Inflammatory macrophage treated with lipopolysaccharide for 1 hour (primary cell): ENCODE measurements at places on chromosomes 12 and 14.

GRCh38 chr12:22525426-22525825, 18.9 kb downstream of the C2CD5 start:
- no peak for DNase-seq

- no peak for DNase-seq
Measured at GRCh38 chr12:78407722-78408121, 456.9 kb upstream of the SYT1 start.

GRCh38 chr14:90731487-90731886, 84.7 kb downstream of the TTC7B start:
- peak; percentile 39 for DNase-seq

DNA sequence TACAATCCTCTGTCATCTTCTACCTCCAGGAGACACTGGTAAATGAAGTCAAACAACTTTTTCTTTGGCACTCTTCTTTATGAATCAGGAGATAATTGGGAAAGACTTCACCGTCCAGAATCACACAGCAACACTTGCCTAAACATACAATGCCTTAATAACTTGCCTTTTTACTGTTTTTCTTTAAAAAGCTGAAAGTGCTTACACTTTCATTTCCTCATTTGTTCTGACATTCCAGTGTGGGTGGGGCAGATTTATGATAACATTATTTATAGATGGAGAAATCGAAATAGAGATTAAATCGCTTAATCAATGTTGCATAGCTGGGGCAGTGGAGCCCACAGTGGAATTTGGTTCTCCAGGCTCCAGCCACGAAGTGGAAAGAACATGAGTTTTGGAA, 2.8 kb upstream of the FRS2 start:
- peak; percentile 46 for DNase-seq

- DNase-seq, result no peak
Measured at GRCh38 chr12:52347551-52348510, 19.4 kb downstream of the KRT85 start.

DNA sequence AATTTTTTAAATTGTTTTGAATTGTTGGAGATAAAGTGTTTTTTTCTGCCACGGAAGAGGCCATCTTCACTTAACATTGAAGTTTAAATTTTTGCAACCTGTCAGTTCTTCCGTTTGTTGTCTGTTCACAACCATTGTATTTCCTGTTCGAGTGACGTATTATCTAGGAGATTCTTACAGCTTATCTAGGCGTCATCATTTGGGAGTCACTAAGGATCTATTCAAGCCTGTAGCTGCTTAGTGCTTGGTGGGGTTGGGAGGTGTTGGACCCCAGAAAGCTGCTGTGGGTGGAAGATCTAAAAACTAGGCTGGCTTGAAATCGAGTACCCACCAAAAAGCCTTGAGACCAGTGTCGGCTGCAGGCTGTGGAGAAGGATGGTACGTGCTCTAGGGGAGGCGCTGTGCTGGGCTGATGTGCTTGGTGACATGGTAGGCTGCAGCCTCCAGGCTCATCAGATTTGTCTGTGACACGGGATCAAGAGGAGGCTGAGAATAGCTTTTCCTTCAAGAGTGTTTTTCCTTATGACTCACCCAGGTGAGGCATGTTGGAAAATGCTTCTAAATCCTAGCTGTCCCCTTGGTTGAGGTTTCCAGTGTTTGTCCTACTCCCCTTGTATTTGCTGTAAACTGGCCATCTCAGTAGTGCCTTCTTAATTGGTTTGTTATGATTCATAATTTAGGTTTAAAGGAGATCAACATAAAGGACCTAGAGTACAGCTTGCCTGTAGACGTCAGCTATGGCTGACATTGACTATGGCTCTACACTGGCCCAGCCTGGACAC, 57.8 kb downstream of the ATG14 start:
- DNase-seq, result no peak

DNA sequence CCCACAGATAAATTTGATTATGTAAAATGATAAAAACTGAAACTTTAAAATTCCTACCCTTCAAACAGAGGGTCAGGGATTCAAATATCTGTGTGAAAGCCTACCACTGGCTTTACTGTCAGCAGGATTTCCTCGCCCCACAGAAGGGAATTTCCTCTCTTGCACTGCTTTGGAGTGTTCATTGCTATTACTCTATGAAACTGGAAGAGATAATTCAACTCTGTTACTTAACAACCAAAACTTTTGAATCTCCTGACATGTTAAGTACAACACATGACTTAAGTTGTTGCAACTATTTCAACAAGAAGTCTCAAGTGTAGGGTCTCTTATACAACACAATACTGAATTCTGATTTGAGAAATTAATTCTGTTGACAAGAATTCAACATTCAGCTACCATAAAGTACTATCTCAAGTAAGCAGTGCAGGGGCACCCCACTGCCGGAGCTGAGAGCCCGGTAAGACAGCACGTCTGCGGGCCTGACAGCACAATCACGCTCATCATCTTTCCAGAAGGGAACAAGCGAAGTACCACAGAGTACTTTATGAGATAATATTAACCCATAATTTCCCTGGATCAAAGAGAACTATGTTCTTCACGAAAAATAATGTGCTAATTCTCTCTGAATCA, 22.9 kb downstream of the DICER1 start:
- peak; percentile 97 for DNase-seq

GRCh38 chr12:108607981-108608600, 10.2 kb upstream of the TMEM119 start:
- no peak for DNase-seq

- no peak for DNase-seq
Measured at GRCh38 chr14:64628940-64629408, 75.2 kb upstream of the PLEKHG3 start.

DNA sequence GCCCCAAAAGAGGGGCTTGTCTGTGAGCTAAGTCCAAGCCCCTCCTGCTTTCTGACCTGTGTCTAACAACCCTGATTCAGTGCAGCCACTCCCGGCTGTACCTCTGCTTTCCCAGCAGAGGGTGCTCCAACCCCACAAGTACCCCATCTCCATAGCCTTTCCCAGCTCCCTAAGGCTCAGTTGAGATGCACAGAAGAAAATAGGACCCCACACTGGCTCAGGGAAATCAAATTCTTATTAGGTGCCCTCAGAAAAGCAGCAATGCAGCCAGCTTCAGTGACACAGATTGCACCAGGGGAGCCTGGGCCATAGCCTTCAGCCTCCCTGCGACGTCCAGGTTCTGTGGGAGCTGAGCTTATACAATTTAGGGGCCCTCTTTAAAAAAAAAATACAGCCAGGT, 49.9 kb downstream of the LRRC74A start:
- DNase-seq, result peak; percentile 71

DNA sequence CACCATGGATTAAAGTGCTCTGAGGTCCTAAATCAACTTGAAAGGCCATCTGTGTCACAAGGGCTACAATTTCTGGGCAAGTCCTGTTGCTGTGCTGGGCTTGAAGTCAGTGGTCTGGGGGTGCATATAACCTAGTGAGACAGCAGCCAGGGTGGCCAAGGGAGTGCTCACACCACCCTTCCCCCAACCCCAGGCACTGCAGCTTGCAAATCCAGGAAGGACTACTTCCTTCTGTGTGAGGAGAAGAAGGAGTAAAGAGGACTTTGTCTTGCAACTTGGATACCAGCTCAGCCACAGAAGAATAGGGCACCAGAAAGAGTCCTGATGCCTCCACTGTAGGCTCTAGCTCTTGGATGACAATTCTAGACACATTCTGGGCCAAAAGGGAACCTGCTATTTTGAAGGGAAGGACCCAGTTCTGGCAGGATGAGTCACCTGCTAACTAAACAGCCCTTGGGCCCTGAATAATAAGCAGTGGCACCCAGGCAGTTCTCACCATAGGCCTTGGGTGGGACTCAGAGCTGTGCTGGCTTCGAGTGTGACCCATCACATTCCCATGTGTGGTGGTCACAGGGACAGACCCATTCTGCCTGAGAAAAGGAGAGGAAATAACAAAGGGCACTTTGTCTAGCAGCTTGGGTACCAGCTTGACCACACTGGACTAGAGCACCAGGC, 32.6 kb upstream of the DHRS7 start:
- no peak for DNase-seq

DNA sequence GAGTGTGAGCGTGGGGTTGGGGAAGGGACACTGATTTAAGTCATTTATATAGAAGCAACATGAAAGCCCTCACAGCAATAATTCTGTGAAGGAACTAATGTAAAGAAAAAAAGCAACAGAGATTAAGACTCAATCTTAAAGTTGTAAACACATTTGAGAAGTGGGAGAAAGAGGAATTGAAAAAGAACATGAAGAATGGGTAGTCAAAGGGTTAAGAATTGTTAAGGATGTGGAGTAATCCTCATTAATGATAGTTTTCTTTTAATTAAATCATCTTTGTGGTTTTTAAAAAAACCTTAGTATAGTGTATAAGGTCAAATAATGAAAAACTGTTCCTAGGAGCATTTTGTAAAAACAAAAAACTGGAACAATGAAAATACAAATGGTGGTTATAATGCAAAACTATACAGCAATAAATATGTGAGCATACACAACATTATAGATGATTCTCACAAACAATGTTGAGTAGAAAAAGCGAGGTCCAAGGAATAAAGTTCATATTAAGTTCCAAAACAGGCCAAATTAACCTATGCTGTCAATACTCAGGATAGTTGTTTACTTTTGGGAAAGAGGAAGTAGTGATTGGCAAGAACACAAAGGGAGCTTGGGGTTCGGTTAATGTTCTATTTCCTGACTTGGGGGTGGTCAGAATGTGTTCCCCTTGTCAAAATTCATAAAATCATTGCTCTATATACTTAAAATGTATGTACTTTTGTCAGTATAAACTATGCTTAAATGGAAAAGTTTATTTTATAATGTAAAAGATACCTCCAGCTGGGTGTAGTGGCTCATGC, 120.4 kb upstream of the ATF7IP start:
- DNase-seq, result no peak

DNA sequence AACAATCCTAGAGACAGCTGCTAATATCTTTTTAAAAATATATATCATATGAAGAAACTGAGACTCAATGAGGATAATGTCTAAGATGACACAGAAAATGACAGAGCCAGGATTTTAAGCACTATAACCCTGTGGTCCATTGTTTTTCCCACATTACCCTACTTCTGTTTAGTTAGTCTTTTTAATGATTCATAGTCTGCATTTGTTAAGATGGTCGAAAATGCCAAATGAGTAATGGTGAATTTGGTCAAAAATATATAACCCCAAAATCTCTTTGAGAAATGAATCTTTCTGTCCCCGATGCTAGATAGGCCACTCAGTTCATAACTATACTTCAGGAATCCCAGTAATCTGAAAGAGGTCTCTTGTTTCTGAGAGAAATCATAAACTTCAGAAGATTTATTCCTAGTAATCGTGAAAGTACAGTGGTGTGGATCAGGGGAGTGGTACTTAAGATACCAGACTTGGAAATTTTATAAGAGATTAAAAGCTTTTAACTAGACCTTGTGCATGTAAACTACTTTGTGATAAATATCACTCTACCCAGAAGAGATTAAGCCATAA, 10.8 kb downstream of the RTRAF start:
- no peak for DNase-seq

GRCh38 chr14:93967637-93968250, 8.6 kb downstream of the ASB2 start:
- DNase-seq, result peak; percentile 52

- DNase-seq, result no peak
Measured at GRCh38 chr12:104454997-104455396, 1.8 kb upstream of the CHST11 start.

DNA sequence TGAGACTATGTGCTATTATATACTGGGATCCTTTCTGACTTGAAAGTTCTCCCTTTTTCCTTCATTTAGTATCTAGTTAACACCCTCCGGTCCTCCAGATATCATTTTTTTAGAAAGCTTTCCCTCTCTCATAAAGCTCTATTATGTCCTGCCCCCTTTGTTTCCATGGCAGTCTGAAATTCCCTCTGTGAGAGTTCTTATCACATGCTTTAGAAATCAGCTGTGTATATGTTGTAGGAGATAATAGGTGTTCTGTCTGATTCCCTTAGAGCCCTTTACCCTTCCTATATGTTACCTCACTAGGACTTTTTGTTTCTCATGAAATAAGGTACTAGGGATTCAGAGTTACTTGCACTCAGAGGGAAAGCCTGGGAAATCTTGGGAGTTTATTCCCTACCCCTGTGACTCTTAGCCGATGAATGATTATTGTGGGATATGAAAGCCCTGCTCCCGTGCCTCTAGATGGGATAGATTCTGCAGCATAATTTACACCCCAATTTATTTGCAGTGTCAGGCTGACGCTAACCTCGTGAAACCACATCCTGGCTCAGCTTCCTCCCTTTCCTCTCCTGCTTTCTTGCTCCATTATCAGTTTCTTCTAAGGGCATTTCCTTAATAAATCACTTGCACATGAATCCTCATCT, 448.4 kb downstream of the MDGA2 start:
- peak; percentile 9 for DNase-seq

GRCh38 chr12:103326190-103326589, 169.6 kb downstream of the C12orf42 start:
- no peak for DNase-seq

DNA sequence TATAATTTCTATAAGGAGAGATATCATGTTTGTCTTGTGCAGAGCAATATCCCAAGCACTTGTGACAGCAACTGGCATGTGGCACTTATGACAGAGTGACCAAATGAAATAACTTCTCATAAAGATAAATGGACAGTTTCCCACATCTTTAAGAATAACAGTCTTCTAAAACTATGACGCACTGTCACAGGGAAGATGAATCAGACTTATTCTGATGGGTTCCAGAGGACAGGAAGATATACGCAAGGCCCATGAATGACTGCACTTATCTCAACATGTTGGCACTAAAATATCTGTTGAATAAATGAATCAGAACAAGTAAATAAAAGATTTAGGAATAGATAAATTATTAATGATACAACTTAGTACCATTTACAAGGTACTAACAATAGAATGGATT, 465.8 kb upstream of the SYT1 start:
- DNase-seq, result no peak

DNA sequence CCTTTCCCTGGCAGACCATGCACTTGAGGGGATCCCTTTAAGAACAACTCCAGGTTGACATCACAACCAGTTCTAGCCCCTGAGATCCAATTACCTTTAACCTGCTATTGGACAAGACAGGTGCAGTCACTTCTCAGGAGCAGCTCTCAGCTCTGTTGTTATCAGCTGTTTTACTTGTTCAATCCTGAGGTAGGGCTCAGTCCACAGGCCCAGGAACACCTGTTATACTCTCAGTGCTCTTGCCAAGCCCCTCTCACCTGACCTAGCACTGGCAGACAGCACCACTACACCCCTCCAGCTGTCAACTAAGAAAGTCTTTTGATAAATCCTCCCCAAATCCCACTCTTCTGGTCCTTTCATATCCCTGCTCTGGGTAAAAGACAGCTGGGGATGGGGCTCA, 163.9 kb upstream of the TMTC2 start:
- DNase-seq, result no peak

DNA sequence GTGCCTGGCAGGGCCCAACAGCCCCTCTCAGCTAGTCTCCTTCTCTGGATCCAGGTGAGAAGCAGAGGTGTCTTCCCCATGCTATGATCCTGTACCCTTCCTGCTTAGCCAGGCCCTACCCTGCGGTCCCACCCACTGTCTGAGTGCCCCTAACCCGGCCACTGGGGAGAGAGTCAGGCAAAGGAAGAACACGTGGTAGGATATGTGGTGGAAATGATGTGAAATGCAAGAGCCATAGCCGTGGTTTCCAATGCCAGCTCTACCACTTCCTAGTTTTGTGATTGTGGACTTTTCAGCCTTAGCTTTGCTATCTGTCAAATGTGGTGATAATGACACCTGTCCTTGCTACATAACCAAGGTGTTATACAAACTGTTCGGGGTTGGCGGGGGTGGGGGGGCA, 15.8 kb downstream of the KRT2 start:
- no peak for DNase-seq

- no peak for DNase-seq
Measured at GRCh38 chr14:104206281-104206904, 68.0 kb downstream of the KIF26A start.

GRCh38 chr14:79036441-79036840, 866.3 kb downstream of the NRXN3 start:
- peak; percentile 17 for DNase-seq
